Skin of body (tissue), 3 donors: ENCODE measurements at places on chromosomes 11 and 22.

- DNase-seq, result no peak
Observed at GRCh38 chr22:49303781-49304461, 523.8 kb downstream of the BRD1 start.

DNA sequence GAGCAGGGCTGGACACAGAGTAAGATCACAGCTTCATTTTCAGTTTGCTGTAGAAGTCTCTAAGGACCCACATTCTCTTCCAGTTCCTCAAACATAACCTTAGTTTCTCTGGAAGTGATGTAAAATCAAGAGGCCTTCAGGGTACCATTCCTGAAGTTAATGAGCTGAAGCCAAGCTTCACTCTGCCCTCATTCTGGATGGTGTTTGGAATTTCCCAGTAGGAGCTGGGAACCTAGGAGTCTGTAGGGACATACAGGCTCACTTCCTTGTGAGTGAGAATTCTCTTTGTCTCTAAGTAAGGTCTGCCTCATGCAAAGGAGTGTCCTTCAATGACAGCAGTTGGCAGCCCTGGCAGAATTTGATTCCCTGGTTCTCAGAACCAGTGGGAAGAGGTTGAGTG, 142.4 kb upstream of the NARS2 start:
- DNase-seq, result no peak

- DNase-seq, result no peak
Observed at GRCh38 chr11:10021563-10021962, 272.5 kb downstream of the SBF2 start.

GRCh38 chr11:13535819-13536218, 40.0 kb upstream of the PTH start:
- DNase-seq, result no peak

GRCh38 chr11:128482512-128483191, 104.7 kb downstream of the ETS1 start:
- no peak for DNase-seq

DNA sequence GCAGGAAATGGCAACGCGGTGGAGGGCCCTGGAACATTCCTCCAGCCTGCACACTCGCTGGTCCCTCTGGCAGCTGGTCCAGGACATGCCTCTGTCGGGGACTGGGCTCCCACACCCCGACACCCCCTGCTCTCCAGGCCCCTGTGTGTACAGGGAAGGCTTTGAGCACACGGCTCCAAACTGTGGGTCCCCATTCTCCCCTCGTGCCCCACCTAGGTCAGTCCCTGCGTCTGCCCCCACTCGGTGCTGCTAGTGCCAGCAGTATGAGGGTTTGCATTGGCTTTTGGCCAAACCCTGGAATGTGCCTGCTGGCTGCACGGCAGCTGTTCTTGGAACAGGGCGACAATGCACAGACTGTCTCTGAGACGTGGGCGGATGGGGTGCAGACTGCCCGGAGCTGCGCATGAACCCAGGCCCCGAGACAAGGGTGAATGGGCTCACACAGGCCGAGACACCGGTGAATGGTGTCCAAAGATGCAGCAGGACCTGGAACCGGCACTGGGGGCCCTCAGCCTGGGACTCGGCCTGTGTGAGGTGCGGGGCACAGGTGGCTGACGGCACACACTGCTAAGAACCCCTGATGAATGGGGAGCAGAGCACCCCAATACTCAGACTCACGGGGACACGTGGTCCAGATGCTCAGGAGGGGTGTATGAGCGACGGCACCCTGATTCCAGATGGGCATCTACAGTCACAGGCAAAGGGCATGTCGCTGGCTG, 7.5 kb upstream of the SYT8 start:
- peak; percentile 48 for DNase-seq

DNA sequence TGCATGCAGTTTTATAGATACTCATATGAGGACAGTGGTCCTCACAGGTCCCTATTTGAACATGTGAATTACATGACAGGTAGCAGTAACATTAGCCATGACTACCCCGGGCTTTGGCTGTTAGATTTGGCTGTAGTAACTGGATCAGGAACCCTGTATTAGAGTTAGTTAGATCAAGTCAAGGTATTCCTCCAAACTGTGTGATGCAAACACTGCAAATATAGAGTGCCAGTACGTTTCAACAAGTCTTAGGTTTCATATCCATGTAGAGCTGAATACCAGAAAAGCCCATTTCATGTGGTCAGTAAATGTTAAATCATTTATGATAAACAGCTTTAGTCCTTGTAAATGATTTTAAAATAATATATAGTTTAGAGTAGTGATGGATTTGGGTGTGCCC, 29.5 kb upstream of the PITPNB start:
- no peak for DNase-seq

GRCh38 chr11:119912229-119912628, 183.2 kb upstream of the NECTIN1 start:
- DNase-seq, result no peak

DNA sequence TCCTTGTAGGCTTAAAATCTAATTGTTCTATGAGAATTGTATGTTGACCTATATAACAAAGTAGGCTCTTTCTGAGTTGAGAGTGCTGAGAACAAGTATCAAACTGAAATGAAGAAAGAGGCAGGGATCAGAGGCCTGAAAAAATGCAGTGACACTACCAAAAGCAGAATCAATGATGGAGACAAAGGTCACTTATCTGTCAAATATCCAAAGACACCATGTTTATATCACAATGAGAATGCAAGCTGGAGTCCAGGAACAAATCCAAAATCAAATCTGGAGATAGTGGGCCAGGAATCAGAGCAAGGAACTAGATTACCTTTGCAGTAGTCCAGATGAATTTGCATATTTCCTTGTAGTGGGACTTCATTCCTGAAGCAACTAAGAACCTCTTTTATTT, 377.7 kb downstream of the DLG2 start:
- no peak for DNase-seq

DNA sequence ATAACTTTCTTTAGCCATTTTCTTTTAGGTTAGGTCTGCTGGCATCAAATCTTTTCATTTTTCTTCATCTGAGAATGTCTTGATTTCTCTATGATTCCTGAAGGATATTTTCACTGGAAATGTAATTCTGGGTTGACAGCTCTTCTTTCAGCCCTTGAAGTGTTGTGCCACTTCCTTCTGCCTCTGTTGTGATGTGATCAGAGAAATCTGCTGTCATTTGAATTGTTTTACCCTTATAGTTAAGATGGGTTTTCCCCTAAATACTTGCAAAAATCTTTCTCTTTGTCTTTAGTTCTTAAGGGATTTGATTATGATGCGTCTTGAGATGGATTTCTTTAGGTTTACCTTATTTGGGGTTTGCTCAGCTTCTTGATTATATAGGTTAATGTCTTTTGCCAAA, 23.0 kb downstream of the USP47 start:
- DNase-seq, result no peak

DNA sequence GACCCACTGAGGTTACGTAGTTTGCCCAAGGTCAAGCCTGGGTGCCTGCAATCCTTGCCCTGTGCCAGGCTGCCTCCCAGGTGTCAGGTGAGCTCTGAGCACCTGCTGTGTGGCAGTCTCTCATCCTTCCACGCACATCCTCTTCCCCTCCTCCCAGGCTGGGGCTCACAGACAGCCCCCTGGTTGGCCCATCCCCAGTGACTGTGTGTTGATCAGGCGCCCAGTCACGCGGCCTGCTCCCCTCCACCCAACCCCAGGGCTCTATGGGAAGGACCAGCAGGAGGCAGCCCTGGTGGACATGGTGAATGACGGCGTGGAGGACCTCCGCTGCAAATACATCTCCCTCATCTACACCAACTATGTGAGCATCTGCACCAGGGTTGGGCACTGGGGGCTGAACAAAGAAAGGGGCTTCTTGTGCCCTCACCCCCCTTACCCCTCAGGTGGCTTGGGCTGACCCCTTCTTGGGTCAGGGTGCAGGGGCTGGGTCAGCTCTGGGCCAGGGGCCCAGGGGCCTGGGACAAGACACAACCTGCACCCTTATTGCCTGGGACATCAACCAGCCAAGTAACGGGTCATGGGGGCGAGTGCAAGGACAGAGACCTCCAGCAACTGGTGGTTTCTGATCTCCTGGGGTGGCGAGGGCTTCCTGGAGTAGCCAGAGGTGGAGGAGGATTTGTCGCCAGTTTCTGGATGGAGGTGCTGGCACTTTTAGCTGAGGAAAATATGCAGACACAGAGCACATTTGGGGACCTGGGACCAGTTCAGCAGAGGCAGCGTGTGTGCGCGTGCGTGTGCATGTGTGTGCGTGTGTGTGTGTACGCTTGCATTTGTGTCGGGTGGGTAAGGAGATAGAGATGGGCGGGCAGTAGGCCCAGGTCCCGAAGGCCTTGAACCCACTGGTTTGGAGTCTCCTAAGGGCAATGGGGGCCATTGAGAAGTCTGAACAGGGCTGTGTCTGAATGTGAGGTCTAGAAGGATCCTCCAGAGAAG, 1.6 kb downstream of the GSTP1 start:
- DNase-seq, result no peak

- DNase-seq, result no peak
Observed at GRCh38 chr22:50726643-50727340, 11.2 kb upstream of the ACR start.

GRCh38 chr11:8092587-8093424, 11.8 kb downstream of the TUB start:
- DNase-seq, result no peak

GRCh38 chr11:127994736-127995135, 592.6 kb downstream of the ETS1 start:
- DNase-seq, result no peak

DNA sequence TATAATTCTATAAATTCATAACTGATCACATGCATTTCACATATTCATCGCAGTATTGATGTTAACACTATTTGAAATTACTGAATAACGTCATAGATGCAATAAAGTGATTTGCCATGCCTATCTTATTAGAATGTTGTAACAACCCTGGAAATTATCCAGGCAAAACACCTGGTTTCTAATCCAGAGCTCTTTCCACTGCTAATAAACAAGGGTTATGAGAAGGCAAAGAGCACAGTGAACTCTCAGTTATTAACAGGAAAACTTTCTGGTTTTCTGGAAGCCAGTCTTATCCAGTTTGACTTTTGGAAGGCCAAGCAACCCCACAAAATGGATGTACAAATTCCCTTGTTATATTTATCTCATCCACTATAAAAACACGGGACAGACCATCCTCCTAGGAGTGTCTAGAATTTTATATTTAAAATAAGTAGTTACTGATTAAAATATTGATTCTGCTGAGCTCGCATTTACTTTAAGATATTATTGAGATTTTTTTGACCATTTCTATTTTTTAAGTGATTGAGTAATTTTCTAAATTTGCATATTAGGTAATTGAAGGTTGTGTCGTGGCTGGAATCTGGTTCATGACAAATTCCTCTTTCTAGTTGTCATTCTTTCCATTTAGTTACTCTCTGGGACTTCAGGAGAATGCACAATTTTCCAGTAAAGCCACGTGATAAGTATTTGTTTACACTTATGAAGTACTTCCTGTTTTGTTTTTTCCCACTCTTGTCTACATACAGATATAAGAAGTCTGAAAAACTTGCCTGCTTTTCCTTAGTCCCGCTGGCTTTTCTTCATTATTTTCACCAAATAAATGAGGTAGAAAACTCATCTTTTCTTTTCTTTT, 47.9 kb downstream of the DCUN1D5 start:
- DNase-seq, result no peak

DNA sequence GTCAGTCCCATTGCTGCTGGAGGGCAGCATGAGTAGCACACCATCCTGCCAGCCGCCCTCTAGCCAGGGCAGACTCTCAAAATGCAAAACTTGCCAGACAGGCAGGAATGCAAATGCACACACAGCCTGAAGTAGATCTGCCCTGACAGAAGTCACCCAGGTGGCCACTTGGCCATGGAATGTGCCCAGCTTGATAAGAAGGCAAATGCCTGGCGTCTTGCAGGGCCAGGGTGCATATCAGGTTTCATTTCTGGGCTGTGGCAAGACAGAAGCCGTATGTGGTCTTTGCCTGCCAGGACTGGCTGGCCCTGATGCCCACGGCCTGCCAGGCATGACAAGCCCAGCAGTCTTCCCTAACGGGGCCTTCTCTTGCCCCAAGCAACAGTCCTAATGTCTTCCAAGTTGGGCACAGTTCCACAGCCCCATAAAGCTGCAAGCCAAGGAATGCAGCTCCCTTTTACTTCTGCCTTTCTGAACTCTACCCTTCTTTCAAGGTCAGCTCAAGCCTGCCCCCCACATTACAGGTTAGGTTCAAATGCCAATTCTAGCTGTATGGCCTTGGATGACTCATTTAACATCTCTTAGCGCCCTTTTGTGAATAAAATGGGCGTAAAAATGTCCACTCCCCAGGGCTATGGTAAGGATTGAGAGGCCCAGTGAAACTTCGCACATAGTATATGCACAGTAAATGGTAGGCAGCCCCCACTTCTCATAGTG, 29.7 kb downstream of the POU2AF3 start:
- DNase-seq, result no peak

GRCh38 chr11:73137262-73137943, 4.7 kb downstream of the FCHSD2 start:
- no peak for DNase-seq

DNA sequence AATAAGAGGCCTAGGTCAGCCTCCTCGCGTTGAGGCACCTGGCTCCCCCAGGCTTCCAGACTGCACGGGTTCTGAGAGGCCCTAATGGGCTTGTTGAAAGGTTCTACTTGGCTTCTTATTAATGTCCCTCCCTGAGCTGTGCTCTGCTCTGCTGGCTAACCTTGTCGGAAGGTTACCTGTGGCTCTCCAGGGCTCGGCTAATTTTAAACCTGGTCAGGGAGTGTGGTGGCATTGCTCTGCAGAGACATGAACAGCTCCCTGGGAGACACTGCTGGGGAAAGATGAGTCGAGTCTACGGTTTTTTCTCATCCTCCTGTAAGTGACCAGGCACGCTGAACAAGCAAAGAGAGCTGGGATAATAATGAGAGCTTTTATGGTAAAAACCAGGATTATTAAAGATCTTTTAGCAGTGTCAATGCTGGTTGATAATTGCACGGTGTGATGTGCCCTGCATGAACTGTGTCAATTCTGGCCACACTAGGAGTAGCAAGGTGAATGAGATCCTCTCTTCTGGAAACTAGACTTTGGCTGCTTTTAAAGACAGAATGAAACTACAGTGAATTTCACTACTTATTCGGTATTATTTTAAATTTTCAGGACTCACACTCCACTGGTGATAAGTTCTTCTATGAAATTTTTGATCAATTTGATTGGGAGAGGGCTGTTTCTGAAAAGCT, 70.7 kb downstream of the TEAD1 start:
- no peak for DNase-seq

DNA sequence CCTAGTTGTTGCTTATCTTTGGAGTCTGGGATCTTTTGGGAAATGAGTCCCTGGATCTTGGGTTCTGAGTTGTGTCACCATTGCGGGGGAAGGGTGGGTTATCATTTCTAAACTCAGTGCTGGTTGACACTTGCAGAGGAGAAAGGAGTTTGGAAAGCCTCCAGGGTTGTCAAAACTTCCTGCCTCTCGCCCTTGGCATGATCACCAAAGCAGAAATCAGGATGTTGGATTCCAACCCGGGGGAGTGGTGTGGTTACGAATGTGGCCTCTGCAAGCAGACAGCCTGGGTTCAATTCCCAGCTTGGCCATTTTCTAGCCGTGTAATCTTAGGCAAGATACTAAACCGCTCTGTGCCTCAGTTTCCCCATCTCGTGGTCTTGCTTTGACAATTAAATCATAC, 24.3 kb downstream of the CD6 start:
- DNase-seq, result no peak

GRCh38 chr11:122732342-122733315, 77.1 kb downstream of the UBASH3B start:
- no peak for DNase-seq

GRCh38 chr11:32775908-32776307, 18.6 kb downstream of the CCDC73 start:
- DNase-seq, result no peak
